ENCODE measurements at places on chromosomes 7 and 10.

GRCh38 chr10:5559642-5560141 lies 34.9 kb downstream of the CALML3 start:
- no peak for DNase-seq

DNA sequence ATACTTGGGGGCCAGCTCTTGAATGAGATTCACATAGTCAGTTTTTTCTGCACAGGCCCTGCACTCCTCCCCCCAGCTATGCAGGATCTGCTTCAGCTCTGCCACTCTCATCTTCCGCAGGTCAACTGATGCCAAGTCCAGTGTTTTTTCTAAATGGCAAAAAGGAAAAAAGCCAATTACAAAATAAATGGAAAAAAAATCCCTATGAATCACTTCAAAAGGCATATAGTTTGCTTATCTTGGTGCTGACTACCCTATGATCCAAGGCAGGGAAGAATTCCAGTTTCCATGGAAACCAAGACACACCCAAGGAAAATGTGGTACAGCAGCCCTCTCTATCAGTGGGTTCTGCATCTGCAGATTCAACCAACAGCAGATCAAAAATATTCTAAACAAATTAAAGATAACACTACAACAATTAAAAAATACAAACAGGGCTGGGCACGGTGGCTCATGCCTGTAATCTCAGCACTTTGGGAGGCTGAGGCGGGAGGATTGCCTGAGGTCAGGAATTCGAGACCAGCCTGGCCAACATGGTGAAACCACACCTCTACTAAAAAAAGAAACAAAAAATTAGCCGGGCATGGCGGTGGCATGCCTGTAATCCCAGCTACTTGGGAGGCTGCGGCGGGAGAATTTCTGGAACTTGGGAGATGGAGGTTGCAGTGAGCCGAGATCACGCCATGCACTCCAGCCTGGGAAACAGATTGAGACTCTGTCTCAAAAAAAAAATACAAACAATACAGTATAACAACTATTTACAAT lies 17.6 kb downstream of the CDNF start:
- no peak for DNase-seq

DNA sequence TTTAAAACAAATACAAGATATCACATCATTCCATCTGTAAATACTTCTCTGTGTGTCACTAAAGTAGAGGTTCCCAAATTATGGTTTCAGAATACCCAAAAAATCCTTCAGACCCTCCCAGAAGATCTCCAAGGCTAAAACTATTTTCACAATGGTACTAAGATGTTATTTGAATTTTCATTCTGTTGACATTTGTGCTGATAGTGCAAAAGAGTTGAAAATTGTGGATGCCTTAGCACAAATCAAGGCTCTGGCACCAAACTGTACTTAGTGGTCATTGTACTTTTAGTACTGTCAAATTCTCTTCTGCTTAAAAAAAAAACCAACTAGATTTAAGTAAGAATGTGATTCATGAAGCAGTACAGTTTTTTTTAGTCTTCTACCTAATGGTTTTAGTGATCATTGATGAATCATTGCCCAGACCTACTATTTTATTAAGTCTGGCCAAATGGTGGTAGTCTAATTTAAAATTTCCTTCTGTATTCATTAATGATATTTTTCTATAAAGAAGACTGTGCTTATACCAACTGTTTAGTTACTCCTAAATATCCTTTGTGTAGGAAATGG lies 50.5 kb downstream of the TPST1 start:
- DNase-seq = no peak

- DNase-seq = no peak
Measured at GRCh38 chr7:51589111-51589510, 272.5 kb upstream of the COBL start.

- no peak for DNase-seq
Measured at GRCh38 chr7:8178353-8178752, 83.6 kb downstream of the ICA1 start.

DNA sequence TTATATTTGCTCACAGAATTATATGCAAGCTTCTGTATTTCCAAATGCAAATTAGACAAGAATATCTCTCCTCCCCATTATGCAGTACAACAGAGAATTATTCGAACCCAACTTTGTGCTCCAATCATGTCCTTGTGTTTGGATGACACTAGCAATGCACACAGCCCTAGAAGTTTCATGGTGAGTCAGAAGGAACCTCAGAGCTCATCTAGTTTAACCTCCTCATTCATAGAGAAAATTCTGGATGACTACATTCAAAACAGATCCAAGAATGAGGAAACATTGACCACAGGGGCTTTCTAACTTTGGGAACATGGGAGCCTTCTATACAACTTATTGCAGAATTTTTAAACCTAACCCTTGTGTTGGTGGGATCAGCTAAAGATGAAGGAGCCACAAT lies 12.8 kb upstream of the ARID5B start:
- DNase-seq = no peak

GRCh38 chr7:108580298-108580697 lies 10.6 kb downstream of the DNAJB9 start:
- DNase-seq = no peak

GRCh38 chr7:42476255-42476654 lies 239.2 kb upstream of the GLI3 start:
- DNase-seq = no peak

GRCh38 chr7:22867589-22867988 lies 44.9 kb upstream of the TOMM7 start:
- DNase-seq = no peak

- no peak for DNase-seq
Measured at GRCh38 chr10:95613330-95613729, 43.2 kb downstream of the ALDH18A1 start.

GRCh38 chr7:4169455-4169854 lies 512.6 kb upstream of the FOXK1 start:
- DNase-seq = no peak

Data from stimulated activated CD4-positive, alpha-beta T cell treated with anti-CD3 and anti-CD28 coated beads, Interleukin-1b, Interleukin-23, amount 100 ng/mL, for 48 hours (primary cell).